ENCODE measurements at places on chromosomes 4 and X.

GRCh38 chr4:25081866-25082471 lies 51.2 kb upstream of the LGI2 start:
- no peak for DNase-seq

DNA sequence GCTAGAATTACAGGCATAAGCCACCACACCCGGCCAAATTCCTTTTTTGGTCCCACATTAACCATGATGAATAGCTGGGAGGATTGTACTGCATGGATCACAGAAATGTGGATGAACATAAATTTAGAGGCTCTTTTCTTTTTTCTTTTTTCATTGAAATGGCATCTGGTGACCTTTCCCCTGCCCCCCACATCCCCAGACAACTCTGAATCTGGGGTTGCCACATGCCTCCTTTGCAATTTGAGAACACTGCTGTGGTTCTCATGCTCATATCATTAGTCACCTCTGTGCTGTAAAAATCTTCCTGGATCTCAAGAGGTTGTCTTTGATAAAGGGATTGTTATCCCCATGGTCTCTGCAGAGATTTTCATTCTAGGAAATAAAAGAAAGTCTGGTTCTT lies 22.8 kb upstream of the FMR1NB start:
- no peak for DNase-seq

DNA sequence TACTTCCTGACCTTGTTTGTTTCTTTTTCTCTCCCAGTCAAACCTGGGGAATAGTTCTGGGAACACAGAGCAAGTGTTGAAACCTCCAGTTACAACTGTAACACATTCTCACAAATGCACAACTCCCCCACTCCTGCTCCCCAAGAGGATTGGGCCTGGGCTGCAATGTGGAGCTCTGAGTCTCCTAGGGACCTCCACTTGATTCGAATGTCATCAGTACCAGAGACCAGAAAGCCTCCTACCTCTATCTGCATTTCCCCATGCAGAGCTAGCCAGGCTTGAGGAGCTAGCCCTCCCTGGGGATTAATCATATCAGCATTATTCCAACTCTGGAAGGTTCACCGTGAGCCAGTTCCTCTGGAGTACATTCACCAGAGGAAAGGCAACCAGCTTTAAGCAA lies 41.7 kb upstream of the CITED1 start:
- DNase-seq = no peak

GRCh38 chr4:7434766-7435150 lies at the start of gene PSAPL1:
Gene PSAPL1 (minus strand): TSS chr4:7434930. CDS start chr4:7434879, 51 bp downstream.
- DNase-seq = no peak

GRCh38 chr4:6169239-6169638 lies 31.1 kb downstream of the JAKMIP1 start:
- no peak for DNase-seq

Data from cerebellar cortex (tissue), 1 donor.